ENCODE measurements at places on chromosomes 2 and 18.

DNA sequence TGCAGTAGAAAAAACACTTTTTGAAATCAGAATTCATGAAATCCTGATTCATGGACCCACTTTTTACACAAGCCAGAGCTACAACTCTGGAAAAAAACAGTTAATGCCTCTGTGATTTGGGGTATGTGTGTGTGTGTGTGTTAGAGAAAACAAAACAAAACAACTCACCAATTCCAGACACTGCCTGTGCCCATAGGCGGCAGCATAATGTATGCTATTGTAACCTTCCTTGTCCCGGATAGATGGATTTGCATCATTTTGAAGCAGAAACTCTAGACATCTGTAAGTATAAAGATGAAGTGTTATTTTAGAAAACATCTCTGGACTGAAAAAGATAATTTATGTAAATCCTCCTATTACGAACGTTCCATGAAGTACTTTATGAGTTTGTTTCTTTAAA, 152.0 kb upstream of the PGAP1 start:
- no peak for DNase-seq

- DNase-seq: peak; percentile 21
Measured at GRCh38 chr2:75560022-75560767, 544 bp downstream of the EVA1A start.

DNA sequence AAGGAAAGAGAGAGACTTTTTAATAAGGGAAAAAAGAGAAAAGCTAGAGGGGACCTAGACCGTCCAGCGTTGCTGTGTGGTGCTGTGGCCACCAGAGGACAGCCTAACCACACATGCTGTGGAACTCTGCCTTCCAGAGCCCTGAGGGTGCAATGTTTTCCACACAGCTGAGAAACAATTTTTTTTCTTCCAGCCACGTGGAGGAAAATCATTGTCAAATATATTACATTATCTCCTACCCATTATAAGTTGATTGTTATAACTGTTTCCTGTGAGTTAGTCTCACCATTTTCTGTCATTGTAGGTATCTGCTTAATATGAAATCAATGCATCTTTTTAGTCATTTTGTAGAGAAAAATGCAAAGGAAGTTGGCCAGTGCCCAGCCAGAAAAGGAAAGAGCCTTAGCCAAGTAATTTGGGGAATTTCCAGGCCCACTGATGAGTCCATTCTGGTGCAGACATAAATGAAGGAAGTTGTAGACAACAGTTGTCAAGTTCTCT, 5.9 kb upstream of the MRPL19 start:
- DNase-seq: peak; percentile 67

GRCh38 chr2:208142925-208143799, 2.8 kb downstream of the CRYGB start:
- DNase-seq: no peak

DNA sequence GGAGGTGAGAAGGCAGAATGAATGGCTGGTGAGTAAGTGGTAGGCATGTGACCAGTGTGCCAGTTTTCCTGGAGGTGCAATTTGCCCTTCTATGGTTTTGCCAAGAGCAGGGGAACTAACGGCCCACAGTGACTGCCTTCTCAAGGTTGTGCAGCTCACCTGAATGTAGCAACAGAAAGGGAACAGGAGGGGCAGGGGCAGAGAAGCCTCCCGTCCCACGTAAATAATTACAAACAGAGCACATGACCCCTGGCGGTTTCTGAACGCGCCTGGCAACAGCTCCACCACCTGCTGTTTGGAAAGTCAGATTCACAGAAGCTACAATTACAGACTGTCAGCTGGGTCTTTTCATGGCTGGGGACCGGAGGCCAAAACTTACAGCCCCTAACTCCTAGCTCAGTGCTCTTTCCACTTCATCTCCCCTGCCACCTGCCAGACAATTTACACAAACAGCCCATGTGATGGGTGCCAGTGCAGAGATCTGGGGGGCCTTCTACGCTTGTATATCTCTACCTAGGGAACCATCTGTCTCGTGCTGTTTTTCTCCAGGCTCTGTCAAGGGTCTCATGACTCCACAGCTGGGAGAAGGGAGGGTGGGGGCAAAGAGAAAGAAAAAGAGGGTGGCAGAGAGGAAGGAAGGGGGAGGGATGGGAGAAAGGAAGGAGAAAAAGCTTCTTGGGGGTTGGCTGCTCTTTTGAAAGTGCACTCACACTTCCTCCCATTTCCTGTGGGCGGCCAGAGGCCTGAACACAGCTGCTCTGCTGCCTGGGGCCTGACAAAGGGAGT, 69.6 kb downstream of the POLR1A start:
- DNase-seq: peak; percentile 74

DNA sequence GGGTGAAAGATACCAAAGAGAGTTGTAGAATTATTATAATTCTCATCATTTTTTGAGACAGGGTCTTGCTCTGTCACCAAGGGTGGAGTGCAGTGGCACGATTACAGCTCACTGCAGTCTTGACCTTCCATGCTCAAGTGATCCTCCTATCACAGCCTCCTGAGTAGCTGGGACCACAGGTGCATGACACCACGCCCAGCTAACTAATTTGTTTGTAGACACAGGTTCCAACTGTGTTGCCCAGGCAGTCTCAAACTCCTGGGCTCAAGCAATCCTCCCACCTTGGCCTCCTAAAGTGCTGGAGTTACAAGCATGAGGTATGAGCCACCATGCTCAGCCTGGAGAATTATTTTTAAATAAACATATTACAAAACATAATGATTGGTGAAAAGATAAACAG, 92.8 kb upstream of the MSH6 start:
- no peak for DNase-seq

GRCh38 chr2:219001577-219002394, 8.6 kb upstream of the CRYBA2 start:
- DNase-seq: no peak

GRCh38 chr2:196370381-196370780, 199.0 kb upstream of the STK17B start:
- DNase-seq: no peak

GRCh38 chr2:29215739-29216608, 100.8 kb downstream of the CLIP4 start:
- no peak for DNase-seq

GRCh38 chr2:61988462-61989366, 83.2 kb downstream of the COMMD1 start:
- no peak for DNase-seq

DNA sequence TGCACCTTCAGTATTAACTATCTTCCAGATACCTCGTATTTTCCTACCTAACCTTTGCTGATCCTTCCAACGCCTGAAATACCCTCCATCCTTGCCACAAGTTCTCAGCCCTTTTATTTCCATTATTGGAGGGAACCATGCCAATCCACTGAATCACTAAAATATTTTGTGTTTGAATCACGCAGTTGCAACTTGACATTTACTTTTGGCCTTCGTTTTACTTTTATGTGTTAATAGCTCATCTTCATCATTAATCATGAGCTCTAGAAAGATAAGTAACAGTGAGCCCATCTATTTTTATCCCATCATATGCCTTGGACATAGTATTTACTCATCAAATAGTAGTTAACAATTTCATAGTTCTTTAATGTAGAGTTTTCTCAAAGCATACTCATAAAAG, 463.2 kb downstream of the THSD7B start:
- DNase-seq: peak; percentile 11

- DNase-seq: no peak
Measured at GRCh38 chr18:13362607-13363006, 144.0 kb downstream of the LDLRAD4 start.

DNA sequence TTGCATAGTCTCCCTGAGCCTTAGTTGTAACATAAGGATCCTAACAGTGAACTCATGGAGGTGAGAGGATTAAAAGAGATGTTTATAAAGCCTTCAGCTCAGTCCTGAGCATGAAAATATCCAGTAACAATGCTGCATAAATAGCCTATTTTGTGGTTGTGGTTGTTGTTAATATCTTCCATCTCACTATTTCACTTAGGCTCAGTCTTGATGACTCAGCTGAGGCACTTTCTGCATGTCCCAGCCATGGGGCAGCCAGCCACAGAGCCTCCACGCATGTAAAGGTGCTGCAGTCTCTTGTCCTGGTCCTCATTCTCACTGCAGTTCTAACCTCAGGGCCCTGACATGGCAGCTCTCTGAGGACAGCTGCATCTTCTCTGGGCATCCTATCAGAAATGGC, 218.8 kb upstream of the PKDCC start:
- DNase-seq: no peak

- DNase-seq: no peak
Measured at GRCh38 chr2:237743561-237744269, 54.9 kb upstream of the RBM44 start.

- no peak for DNase-seq
Measured at GRCh38 chr18:76457475-76457874, 37.6 kb downstream of the ZNF516 start.

DNA sequence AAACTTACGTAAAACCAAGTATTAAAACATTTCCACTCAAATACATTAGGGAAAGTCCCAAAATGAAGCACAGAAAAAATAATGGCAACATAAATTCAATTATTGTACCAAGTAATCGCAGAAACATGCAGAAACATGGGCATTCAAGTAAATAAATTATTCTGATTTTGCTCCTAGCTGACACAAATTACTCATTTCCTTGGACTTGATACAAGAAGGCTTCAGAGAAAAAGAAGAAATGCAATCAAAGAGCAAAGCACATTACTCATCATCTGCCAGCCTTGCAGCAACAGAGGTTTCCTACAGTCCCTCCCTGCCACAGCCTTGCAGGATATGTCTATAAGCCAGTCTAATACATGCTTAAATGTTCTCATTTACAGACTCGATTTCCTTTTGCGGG, 439.8 kb upstream of the LYPD1 start:
- peak; percentile 55 for DNase-seq

- no peak for DNase-seq
Measured at GRCh38 chr2:85692039-85692645, 2.0 kb upstream of the GNLY start.

GRCh38 chr18:36284671-36285295, 12.7 kb upstream of the FHOD3 start:
- peak; percentile 60 for DNase-seq

GRCh38 chr2:190511104-190511503, 23.4 kb downstream of the NEMP2 start:
- DNase-seq: peak; percentile 34

Measured in fibroblast of gingiva (primary cell).